Activated naive CD4-positive, alpha-beta T cell treated with anti-CD3 and anti-CD28 coated beads, Interleukin-2, amount 10 ng/mL, durations not matched to agents 7 days and 5 days (primary cell): ENCODE measurements at places on chromosomes 13 and 19.

DNA sequence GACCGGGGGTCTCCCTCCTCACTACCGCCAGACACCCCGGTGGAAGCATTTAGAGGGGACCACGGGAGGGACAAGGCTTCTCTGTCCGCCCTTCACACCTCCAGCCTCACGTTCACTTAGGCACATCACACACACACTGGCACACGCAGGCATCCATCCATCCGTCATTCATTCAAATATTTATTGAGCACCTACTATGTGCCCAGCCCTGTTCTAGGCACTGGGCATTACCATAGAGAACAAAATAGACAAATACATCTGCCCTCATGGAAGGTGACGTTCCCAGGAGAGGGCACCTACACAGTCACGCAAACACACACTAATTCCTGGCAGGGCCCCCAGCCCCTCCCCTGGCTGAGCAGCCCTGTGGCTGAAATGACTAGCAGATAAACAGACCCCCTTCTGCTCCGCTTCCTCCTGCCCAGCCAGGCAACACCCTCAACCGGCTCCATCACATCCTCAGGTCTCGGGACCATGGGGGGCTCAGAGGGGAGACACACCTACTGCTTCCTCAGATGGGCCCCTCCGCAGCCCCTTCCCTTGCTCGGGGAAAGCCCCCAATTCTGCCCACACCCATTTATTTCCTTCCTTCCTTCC, 3.7 kb upstream of the NOP53 start:
- DNase-seq, result no peak

DNA sequence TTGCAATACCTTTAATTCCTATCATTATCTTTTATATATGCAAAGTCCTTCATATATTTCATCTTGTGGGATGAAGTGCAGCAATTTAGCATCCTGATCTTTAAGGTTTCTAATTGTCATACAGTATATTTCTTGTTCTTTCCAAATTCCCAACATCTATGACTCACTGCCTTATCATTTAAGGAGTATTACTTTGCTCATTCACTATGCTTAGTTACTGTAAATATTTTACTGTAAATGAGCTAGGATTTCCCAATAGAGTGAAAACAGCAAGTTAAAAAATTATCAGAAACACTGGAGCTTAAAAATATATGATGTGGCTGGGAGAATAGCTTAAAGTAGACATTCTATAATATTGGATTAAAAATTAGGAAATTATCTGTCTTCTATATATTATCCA, 69.9 kb downstream of the SLITRK6 start:
- no peak for DNase-seq

DNA sequence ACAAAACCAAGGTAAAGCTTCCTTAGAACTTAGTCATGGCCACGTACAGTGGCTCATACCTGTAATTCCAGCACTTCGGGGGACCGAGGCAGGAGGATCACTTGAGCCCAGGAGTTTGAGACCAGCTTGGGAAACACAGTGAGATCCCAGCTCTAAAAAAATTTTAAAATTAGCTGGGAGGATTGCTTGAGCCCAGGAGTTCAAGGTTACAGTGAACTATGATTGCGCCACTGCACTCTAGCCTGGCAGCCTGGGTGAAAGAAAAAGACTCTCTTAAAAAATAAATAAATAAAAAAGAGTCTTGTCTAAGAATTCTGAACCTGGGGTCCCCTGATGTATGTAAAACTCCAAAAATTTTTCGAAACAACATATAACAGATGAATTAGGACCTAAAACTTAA, 34.9 kb downstream of the N4BP2L2 start:
- DNase-seq, result no peak

- DNase-seq, result no peak
Observed at GRCh38 chr13:66644855-66645460, 585.2 kb downstream of the PCDH9 start.

DNA sequence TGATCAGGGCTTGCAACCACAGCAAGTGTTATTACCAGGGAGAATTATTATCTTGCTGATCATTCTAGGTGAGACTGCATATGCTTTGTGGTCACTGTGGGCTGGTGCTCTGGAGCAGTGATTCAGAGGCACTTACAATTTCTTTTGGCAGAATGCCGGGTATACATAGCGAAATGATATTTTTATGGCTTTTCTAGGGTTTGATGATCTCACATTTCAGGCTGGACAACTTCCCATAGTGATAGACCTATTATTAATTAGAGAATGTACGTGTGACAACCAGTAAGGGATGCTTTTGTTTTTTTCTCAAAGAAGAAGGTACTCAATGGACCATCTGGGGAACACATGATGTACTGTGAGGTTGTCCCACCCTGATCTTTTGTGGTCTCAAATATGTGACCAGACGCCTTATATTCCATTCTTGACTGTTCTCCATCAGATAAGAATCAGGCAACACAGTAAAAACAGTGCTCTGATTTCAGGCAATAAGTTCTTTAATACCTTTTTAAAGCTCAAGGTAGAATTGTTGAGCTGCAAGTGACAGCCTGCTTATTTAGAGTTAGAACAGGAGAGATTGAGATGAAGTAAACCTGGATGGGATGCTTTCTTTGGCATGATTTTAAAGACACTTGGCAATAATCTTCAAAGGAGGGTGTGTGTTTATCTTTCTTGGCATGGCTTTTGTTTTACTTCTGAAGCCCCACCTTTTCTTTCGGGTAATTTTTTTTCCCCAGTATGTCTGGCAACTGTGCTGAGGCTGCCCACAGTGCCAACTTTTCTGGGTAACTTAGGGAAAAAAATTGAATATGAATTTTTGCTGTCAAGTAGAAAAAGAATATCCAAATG, 27.4 kb upstream of the SCEL start:
- no peak for DNase-seq

- no peak for DNase-seq
Observed at GRCh38 chr13:112545856-112546255, 42.1 kb downstream of the TUBGCP3 start.

DNA sequence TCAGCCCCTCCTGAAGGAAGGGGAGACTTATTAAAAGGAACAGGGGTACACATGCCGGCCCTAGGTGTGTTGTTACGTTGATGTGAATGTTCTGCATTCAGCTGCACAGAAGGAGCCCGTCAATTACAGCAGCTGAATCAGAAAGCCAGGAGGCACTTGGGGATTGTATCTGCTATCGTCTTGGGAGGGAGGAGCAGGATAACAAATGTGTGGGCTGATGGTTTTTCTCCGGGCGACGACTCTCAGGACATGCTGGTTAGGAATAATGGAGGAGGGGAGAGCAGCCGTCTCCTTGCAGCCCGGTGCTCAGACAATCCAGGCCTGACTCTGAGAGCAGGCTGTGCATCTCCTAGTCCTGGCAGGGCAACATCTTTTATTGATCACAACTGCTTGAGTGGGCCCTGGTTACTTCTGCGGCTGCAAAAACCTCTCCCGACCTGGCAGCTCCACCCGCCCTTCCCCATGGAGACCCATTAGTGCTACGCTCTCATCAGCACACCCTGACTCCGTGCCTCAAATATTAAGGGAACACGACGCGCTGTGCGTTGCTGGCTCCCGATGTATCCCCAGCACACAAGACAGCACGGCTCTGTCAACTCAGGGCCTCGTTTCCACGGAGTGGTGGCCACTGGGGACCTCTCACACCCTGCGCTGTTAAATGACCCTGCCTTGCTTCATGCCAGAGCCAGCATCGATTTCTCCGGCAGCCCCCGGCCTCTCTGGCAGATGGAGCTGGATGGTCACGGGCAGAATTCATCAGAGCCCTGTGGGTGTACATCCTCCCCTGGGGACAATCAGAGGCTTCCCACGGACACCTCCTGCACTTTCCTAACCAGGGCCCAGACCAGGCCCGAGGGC, 25.3 kb downstream of the PEPD start:
- no peak for DNase-seq

DNA sequence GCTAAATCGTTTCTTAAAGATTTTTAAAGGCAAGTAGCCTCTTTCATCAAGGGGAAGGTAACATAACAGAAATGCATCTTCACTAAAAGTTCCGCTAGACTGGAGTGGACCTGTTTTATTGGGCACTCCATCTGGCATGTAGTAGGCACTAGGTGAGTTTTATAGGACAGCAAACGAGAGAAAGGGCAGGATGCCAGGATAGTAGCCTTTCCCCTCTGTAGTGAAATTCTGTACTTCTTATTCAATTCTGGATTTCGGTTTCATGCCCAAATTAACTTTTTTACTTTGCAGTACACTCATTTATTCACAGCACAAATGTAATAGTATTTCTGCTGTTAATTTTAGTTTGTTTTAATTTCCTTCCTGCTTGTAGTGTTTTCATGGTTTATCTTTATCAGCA, 45.2 kb downstream of the GPR180 start:
- no peak for DNase-seq

DNA sequence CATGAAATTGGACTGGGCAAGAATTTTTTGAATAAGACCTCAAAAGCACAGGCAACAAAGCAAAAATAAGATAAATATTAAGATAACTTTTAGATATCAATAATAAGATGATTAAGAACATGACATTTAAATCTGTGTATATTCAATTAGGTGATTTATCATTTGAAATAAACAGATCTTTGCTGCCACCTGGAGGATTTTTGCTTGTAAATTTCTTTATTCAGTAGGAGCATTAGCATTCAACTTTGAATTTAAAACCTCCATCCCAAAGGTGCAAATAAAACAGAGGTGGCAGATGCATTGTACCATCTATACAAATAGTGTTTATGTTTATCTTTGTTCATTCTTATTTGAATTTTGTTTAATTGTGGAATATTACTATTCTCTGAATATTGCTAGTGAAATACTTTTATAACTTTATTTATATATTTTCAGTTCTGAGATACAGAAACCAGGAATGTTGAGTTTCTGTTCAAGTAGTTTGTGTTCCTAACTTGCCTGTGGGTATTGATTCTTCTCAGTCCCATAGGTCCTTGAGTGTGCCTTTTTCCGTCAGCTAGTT, 20.9 kb downstream of the COG6 start:
- peak; percentile 35 for DNase-seq

- peak; percentile 28 for DNase-seq
Observed at GRCh38 chr13:76723551-76724232, 162.5 kb downstream of the KCTD12 start.

DNA sequence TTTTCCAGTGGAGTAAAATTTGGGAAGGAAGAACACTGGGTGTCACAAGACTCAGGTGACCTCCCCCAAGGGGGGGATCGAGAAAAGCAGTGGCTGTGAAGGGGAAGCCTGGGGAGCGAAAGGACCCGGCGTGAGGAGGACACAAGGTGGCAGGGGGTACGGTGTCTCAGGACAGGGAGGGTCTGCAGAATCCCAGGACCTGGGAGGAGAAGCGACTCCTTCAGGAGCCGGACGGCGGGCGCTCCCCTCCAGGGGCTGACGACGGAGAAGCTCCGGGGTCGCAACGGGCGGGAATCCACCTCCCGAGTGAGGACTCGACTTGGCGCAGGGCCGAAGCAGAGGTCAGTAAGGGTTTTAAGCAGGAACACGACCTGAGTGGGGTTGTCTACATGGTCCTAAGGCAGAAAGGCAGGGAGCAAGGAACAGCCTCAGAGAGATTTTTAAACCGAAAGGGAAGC, 529 bp downstream of the ZNF836 start:
- peak; percentile 24 for DNase-seq

DNA sequence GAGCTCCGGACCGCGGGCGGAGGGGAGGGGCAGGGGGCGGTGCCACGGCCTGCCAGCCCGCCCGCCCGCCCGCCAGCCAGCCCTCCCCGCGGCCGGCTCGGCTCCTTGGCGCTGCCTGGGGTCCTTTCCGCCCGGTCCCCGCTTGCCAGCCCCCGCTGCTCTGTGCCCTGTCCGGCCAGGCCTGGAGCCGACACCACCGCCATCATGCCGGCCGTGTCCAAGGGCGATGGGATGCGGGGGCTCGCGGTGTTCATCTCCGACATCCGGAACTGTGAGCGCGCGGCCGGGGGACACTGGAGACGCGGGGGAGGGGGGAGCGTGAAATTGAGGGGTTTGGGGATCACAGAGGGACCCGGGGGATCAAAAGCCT, at the start of gene AP2A1:
Gene AP2A1 (plus strand): TSS at position 72 of the 370 bp plus-strand sequence. CDS start 133 bp downstream, at position 205.
- DNase-seq, result no peak

- DNase-seq, result no peak
Observed at GRCh38 chr13:92954746-92955145, 271.9 kb upstream of the GPC6 start.

- DNase-seq, result peak; percentile 83
Observed at GRCh38 chr19:43594710-43595604, 977 bp downstream of the IRGQ start.

DNA sequence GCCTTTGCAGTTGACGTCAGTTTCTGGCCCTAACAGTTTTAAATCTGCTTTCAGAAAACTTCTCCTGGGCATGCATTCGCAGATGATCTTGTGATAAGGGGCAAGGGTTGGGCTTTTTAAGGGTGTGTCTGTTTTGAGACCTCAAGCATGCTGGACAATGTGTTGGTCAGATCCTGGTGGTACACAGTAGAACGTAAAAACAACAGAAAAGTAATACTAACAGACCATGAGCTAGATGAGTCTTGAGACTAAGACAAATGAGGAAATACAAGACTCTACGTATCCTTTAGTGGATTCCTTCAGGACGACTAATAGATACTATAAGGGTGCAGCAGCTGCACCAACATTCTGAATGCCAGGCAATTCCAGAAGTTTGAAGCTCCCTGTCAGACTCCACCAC, 237.6 kb downstream of the DNAJC15 start:
- DNase-seq, result no peak

DNA sequence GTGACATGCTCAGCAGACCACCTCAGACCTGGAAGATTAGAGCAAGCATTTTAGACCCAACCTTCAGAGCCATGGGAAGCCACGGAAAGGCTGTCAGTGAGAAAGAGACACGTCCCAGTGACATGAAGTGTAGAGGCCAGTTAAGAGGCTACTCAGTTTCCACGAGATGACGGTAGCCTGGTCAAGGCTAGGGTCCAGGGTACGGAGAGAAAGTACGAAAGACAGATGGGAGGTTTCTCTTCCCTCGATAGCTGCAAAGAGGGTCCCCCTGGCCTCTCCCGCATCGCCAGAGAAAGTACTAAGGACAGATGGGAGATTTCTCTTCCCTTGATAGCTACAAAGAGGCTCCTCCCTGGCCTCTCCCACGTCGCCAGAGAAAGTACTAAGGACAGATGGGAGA, 8.6 kb downstream of the ZSCAN5A start:
- DNase-seq, result no peak

GRCh38 chr13:99802416-99802815, 169.2 kb downstream of the ZIC5 start:
- no peak for DNase-seq

DNA sequence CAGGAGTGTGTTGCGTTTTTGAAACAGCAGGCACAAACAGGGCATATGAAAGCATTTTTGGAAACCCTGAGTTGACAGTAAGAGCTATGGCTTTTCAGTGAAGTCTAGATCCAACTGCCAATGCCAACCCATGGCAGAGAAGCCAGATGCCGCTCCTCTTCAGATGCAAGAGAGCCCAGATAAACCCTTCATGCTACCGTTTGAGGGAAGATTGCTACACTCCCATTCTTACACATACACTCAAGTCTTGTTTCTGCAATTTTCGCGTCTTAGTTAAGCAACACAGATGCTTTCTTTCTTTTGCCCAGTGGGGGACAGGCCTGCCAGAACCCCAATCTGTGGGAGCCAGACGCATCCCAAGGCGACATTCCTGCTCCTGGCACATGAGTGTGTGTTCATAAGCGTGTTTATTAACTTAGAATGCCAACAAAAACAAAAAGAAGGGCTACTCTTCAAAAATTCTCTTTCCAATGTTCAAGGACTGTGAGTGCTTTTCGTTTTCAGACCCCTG, 10.4 kb downstream of the BORCS8 start:
- no peak for DNase-seq

- DNase-seq, result no peak
Observed at GRCh38 chr13:113776231-113777125, 17.5 kb downstream of the TMEM255B start.

GRCh38 chr13:64278493-64278892, 2862.8 kb upstream of the PCDH20 start:
- DNase-seq, result no peak
